ENCODE measurements at places on chromosomes 13 and 19. TPM values are rescaled to one million over a fixed set of nuclear protein-coding genes. Genes with fewer than 3 reads are reported as not detected.

Gene SUGP2
- total RNA-seq, result 127 TPM

Gene NLRP9
- not detected for total RNA-seq

Gene SPTBN4
- total RNA-seq, result 0.20 TPM

Gene ZNF677
- total RNA-seq, result 1.7 TPM

Gene MEIOSIN
- total RNA-seq, result not detected

Measured in T-helper 2 cell treated with Interferon-gamma antibody and Interleukin-4, amounts not matched to agents 100 ng/mL and 5 ng/mL, for 36 hours (primary cell).